ENCODE measurements at places on chromosomes 4 and X.
A peak's percentile ranks its signal among the peaks of the same experiment; 100 is the strongest.

- no peak for DNase-seq
Observed at GRCh38 chr4:54818481-54818880, 160.7 kb downstream of the KIT start.

- DNase-seq: no peak
Observed at GRCh38 chr4:156974264-156974663, 2.7 kb upstream of the PDGFC start.

- DNase-seq: no peak
Observed at GRCh38 chr4:25440478-25441030, 63.5 kb downstream of the ANAPC4 start.

- DNase-seq: no peak
Observed at GRCh38 chr4:80276931-80277330, 10.5 kb downstream of the FGF5 start.

GRCh38 chrX:28552322-28552721, 34.9 kb upstream of the IL1RAPL1 start:
- no peak for DNase-seq

DNA sequence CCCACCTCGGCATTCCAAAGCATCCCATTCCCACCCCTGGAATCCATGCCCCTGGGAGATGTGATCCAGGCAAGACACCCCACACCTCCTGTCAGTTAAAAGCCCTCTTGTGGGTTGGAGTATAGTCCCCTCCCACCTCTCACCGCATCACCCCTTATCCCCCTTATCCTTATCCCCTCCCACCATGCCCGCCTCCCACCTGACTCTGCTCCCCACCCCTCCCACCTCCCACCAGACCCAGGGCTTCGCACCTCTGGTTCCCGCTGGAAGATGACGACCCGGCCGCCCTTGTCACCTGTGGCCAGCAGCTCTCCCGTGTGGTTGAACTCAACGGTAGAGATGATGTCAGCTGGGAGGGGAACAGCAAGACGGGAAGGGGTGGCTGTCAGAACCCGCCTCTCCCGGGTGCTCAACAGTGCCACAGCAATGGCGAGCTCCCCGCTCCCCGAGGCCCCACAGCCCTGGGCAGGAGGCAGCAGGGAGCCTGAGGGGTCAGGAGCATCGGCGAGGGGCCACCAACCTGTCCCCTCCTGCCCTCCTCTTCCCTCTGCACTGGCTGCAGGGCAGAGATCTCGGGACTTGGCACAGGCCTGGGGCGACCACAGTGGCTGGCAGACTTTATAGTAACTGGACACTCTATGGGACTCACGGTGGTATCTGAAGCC, 91.5 kb downstream of the PPP2R2C start:
- DNase-seq: no peak

DNA sequence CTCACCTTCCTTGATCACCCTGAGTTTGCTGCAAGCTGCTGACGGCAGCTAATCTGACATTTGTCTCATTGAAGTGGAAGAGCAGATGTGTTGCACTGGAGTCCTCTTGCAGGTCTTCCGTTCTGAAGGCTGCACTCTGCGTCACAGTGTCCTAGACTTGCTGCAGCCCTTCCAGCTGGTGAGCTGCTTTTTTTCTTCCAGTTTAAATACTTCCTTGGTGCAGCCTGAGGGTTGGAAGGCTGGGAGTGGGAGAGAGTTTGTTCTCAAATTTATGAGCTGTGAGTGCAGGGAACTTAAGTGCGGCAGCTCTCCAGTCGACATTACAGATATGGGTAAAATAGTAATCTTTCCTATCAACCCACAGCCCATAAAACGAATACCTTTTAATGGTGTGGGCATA, 303.6 kb upstream of the FAT1 start:
- DNase-seq: no peak

DNA sequence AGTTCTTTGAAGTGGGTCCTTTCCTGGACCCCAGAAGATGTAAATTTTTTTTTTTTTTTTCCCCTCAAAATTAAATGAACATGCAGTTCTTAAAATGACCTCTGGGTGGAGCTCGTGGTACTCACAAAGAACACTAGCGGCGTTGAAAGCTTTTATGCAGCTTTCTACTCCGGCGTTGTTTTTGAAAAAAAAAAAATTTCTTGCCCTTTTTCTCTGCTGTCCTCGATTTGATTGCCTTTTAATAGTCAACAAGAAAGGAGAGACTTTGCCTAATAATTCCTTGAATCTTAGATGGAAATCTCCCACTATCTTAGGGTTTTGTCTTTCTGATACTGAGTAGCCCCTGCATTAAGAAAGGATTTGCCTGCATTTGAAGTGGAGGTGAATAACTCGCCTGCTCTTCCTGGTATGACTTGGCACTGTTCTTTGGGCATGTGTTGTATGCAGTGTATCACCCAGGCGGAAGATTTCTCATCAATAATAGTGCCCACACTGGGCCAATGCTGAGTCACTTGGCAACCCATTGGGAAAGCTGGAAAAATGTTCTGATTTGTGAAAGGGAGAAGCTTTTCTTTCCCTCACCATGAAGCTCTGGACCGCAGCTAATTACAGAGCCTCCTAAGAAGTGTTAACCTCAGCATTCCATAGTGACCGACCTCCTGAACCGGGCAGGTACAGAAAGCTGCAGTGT, 104.0 kb downstream of the PHEX start:
- no peak for DNase-seq

DNA sequence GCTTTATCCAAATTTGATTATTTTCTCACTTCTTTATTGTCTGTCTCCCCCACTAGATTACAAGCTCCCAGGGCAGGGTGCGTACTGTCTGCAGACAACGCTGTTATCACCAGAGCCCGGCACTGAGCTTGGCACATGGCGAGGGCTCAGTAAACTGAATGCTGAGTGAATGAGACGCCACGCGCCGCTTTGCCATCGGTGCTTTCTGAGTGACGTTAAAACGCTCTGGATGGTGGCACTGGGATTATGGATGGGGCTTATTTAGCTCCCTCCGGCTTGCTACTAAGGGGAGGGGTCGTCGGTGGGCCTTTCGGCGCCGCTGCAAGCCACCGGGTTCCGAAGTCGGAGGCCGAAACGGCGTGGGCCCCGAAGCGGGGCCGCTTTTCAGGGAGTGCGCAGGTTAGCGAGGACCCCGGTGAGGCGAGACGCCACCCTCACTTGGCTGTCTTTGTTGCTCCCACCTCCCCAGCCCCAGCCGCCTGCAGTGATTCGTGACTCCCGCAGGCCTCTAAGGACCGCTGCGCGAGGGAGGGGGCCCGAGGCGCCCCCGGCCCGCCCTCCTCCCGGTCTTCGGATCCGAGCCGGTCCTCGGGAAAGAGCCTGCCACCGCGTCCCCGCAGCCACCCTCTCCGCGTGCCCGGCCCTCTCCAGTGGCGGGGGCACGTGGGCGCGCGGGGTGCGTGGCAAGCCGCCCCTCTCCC, 569 bp upstream of the FHL1 start:
- DNase-seq: peak; percentile 68

- no peak for DNase-seq
Observed at GRCh38 chrX:10597871-10598270, 22.5 kb downstream of the MID1 start.

DNA sequence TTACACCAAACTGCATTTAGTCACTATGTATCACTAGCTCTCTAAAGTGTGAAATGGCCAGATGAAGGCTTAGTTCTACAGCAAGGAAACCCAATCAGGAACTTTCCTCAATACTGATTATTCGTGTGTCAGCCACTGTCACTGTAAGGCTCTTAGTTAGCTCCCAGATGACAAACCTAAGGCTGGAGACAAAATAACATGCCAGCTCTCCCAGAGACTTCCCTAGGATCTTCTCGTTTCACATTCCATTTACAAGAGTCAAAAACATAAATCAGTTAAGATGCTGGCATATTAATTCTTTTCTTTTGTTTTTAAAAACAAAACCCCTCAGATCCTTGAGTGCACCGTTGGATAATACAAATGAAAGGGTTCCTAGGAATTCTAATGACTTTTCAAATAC, 88.2 kb upstream of the TFDP3 start:
- DNase-seq: no peak

- DNase-seq: no peak
Observed at GRCh38 chr4:74378573-74378972, 13.6 kb downstream of the EREG start.

DNA sequence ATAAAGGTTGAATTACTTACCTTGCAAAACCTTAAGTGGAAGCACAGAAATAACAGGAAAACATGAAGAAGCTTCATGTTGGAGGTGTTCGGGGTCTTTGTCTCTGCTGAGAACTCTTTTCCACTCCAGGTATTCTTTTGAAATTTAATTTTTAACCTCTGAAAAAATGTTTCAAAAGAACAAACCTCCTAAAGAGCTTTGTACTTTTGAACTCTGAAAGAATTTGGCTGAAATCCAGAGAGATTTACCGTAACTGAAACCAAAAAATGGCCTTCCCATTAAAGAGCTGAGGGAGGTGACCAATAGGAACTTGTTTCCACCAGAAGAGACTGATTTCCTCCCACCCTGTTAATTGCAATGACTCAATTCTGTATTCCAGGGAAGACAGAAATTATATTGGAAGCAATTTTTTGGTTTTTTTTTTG, at the start of gene CFI:
Gene CFI, minus strand, starts transcription at position 105 of the 425 bp plus-strand sequence. Its CDS starts 28 bp downstream, at position 77.
- DNase-seq: no peak

DNA sequence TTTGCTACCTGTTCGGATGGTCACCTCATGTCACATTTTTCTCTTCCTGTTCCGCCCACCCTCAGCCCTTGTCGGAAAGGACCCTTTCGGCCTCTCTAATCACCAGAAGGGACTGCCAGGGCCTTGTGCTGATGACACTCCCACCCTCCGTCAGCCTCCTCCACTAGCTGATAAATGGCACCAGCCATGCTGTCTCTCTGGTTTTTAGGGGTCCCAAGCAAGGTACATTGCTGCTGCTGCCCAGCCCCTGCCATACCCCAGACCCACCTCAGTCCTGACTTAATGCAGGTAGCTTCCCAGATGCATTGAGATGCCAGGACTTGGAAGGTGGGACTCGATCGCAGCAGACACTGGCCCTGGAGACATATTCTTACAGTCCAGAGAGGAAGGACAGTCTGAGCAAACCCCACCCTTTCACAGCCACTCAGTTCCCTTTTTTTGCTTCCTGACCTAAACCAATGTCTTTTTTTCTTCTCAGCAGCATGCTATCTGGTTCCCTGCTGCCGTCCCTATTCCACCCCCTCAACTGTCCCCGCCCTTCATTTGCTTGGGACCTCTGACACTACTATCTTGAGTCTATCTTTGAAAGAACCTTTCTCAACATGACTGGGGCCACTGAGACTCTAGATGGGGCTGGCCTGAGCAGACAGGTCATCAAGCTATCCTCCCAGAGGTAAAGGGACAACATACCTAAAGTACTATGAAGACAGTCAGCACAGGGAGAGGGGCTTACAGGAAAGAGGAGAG, at the start of gene BTK:
Gene BTK, minus strand, starts transcription at position 397 of the 747 bp plus-strand sequence. CDS start 10,907 bp downstream, outside the sequence.
- DNase-seq: no peak

GRCh38 chr4:27308379-27308778, 447.7 kb downstream of the STIM2 start:
- no peak for DNase-seq

DNA sequence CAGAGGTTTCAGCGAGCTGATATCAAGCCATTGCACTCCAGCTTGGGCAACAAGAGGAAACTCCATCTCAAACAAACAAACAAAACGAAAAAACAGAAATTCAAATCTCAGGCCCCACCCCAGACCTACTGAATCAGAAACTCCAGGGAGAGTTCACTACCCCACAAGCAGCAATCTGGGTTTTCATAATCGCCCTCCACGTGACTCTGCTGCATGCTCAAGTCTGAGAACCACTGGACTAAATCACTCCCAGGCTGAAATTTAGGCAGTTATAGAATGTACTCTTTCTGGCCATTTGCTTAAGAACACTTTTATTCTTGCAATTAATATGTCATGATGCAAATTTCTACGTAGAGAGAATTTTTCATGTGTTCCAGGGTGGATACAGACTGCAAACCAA, 287.3 kb downstream of the USP46 start:
- DNase-seq: no peak

- DNase-seq: no peak
Observed at GRCh38 chrX:66022632-66023384, 17.1 kb downstream of the VSIG4 start.

DNA sequence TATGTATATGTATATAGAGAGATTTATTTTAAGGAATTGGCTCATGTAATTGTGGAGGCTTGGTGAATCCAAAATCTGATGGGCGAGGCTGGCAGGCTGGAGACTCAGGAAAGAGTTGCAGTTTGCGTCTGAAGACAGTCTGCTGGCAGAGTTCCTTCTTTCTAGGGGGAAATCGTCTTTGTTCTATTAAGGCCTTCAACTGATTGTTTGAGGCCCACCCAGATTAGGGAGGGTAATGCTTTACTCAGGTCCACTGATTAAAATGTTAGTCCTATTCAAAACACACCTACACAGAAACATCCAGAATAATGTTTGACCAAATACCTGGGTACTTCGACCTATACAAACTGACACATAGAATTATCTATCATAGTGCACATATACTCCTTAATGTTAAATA, 149.5 kb downstream of the NAA11 start:
- DNase-seq: no peak

DNA sequence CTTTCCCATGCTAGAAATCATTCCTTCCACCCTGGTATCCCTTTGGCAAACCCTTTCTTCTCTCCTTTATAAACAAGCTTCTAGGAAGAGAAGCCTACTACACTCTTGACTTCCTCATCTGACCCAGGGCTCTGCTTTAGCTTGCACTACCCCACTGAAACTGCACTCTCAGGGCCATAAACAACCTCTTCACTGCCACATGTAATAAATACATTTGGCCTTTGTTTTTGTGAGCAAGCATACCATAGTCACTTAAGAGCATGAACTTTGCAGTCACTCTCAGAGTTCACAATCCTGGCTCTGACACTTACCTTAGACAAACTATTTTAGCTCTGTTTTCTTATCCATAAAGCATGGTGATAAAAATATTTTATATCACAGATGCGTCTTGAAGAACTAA, 50.7 kb upstream of the USP38 start:
- no peak for DNase-seq

- DNase-seq: no peak
Observed at GRCh38 chrX:138877746-138878145, 166.2 kb upstream of the FGF13 start.

DNA sequence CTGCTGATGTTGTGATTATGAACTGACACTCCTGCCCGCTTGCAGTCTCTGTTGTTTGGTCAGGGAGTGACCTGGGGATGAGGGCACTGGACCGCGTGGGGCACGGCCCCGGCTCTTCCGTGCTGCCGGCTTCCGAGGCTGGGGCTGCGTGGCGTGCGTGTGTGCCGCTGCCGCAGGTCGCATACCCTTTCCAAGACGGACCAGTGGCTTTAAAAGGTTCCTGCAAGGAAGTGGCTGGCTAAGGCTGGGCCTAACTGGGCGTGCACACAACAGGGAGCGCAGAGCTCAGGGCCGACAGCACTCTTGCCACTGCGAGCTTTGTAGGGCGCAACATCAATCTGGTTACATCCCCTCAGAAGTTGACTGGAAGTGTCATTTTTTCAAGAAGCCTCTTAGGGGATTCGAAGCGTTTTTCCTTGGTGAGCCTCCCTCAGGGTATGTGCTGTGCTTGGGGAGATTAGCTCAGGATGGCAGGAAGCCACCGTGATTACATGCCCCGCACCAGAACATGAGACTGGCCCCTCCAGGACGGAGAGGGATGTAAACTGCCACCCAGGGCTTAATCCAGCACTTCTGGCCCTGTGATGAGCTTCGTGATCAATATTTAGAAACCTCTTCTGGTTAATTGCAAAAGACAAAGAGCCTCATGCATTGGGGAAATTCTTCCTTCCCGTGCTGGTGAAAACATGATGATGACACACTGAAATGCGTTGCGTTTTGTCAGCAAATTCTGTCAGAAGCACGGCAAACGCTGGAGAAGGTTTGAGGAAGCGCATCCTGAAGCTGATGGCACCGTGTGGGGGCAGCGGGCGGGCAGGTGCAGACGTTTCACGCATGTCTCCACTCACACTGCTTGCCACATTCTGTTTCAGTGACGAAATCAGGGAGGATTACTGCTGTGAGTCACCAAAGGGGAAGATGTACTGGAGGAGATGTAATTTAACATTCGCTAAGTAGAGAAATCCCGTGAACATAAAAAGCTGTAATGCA, 11.1 kb downstream of the MAEA start:
- no peak for DNase-seq

Measured in activated CD8-positive, alpha-beta memory T cell treated with anti-CD3 and anti-CD28 coated beads for 24 hours (primary cell).